ENCODE measurements at places on chromosomes 6 and 20. TPM values are rescaled to one million over a fixed set of nuclear protein-coding genes. Genes with fewer than 3 reads are reported as not detected.

ADGB gene
- total RNA-seq: 0.36 TPM

MRPS18A gene
- 17.0 TPM for total RNA-seq

GRM1 gene
- 28.9 TPM for total RNA-seq

SLC32A1 gene
- 13.7 TPM for total RNA-seq

OR2J3 gene
- not detected for total RNA-seq

EPPIN gene
- not detected for total RNA-seq

TSBP1 gene
- not detected for total RNA-seq

SEC63 gene
- 46.6 TPM for total RNA-seq

VGLL2 gene
- not detected for total RNA-seq

SLC17A2 gene
- total RNA-seq: not detected

SYNE1 gene
- 165 TPM for total RNA-seq

HLA-DQB2 gene
- not detected for total RNA-seq

ARFRP1 gene
- 17.3 TPM for total RNA-seq

FAM184A gene
- 30.4 TPM for total RNA-seq
